ENCODE measurements at places on chromosomes 3 and 15.

- no peak for DNase-seq
Observed at GRCh38 chr15:35496585-35496984, 49.4 kb downstream of the DPH6 start.

GRCh38 chr3:178189854-178190253, 346.4 kb upstream of the KCNMB2 start:
- no peak for DNase-seq

DNA sequence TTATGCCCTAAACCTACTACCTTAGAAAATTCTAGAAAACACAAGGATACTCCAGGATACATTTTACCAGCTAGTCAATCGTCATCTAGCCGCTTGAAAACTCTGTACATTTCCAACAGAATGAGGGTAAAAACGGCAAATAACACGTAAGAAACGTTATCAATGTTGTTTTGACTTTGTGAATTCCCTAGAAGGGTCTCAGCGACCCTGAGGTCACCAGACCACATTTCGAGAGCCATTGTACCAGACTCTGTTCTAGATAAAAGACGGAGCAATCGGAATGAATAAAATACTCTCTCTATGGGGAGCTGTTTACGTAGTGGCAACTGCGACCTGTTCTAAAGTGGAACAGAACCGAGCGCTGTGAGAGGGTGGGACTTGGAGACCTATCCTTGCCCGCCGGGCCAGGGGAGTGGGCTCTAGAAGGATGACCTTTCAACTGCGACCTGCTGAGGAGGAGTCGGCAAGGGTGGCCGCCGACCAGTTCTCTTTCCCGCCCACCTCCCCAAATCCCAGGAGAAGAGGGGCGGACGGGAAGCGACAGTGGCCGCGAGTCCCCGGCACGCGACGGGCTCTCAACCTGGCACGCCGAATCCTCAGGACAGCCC, 778 bp upstream of the AP4E1 start:
- peak; percentile 51 for DNase-seq

- no peak for DNase-seq
Observed at GRCh38 chr15:75775296-75776064, 62.8 kb upstream of the CSPG4 start.

GRCh38 chr3:87501076-87501475, 224.7 kb upstream of the POU1F1 start:
- DNase-seq: no peak

- no peak for DNase-seq
Observed at GRCh38 chr3:1093217-1093616, 393 bp downstream of the CNTN6 start.

- no peak for DNase-seq
Observed at GRCh38 chr3:186165331-186165730, 56.4 kb upstream of the ETV5 start.

- no peak for DNase-seq
Observed at GRCh38 chr3:9069971-9070370, 106.7 kb upstream of the RAD18 start.

DNA sequence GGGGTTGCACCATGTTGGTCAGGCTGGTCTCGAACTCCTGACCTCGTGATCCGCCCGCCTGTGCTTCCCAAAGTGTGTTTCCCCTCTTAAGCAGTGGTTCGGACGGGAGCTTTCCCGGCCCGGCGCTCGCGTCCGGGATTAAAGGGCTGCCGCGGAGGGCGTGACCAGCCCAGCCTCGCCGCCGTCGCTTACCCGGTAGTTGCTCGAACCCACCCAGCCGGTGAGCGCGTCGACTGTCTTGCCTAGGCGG, 513 bp downstream of the CLASP2 start:
- no peak for DNase-seq

DNA sequence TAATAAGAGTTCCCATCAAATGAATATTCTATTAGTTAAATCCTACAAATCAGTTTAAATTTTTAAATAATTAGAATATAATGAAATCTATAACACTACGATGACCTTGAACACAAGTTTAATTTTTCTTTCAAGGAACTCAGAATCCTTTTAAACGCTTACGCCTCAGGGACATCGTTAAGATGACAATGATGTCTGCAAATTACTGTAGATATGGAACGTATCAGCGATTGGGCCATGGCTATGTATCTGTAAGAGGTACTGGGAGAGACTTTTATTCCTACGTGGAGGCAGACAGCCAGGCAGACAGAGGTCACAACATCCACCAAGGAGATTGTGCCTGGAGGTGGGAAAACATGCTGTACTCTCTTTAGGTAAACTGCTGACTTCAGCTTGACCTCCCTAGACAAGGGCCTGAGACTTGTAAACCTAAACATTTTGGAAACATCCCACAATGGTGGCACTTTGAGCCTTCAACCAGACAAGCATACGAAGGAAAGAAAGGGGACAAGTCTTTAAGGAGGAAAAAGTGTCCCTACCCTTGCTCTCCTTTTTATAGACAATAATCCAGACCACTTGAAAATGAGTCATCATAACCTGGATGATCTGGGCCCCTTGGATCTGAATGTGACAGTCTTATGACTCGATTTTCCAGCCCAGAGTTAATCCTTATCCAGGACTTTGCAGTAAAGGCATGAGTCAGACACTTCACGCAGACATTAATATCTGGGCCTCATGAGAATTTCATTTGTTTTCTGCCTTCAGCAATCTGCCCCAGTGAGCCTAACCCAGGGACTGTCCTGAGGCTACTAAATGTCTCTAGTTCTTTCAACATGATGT, 6.8 kb upstream of the LDHAL6B start:
- DNase-seq: no peak

- no peak for DNase-seq
Observed at GRCh38 chr3:51580418-51580817, 41.9 kb downstream of the RAD54L2 start.

DNA sequence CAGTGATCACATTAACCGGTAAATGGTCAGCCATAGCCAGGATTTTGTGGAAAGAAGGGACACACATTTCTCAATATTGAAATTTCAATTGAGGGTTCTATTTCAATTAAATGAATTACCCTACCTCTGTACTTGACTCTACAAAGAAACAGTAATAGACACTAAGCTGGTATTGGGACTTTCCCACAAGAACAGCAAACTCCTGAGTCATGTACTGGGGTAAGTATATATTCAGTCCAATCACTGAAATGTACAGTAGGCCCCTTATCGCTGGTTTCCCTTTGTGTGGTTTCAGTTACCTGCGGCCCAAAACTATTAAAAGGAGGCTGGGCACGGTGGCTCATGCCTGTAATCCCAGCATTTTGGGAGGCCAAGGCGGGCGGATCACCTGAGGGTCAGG, 17.6 kb downstream of the ASB14 start:
- DNase-seq: no peak

DNA sequence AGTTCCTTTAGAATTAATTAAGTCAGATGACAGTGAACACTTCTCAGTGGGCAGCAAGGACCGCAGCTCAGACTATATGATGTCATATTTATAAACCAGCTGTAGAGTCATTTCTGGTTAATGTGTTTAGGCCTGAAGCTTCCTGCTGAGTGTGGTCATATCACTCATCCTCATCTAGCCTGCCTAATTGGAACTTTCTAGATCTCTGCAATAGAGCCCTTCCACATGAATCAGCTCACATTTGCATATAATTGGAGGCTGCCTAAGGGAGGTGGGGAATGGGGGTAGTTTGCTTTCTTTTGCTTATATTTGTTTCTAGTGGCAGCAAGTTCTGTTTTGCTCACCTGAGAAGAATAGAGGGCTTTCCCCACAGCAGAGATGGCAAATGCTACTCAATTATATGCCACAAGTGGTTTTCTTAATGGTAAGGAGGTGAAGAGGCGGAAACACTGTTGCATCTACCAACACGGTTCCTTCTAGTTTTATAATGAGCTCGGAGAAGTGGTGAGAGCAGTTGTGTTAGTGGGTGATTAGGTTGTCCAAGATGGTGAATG, 148.1 kb downstream of the KLHL25 start:
- DNase-seq: no peak

GRCh38 chr15:75723171-75723846, 10.7 kb upstream of the CSPG4 start:
- DNase-seq: no peak

DNA sequence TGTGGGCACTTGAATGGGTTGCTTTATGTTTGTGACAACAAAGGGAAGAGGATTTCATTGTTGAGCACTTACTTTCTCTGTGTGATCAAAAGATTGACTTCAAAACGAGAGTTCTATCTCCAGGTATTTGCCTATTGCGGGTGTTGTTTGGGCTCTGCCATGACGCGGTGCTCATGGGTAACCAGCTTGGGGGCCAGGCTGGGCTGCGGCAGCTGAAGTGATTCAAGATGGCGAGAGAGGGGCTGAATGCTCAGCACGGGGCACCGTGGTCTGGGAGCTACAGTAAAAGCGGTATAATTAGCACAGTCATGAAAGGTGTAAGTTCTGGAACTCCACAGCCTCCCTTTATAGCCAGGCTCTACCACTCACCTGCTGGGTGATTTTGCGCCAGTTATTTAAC, 31.0 kb upstream of the ADCY5 start:
- DNase-seq: no peak

- DNase-seq: no peak
Observed at GRCh38 chr15:57218826-57219576, 157.3 kb upstream of the CGNL1 start.

GRCh38 chr15:65081758-65082157, 5.2 kb downstream of the KBTBD13 start:
- DNase-seq: no peak

DNA sequence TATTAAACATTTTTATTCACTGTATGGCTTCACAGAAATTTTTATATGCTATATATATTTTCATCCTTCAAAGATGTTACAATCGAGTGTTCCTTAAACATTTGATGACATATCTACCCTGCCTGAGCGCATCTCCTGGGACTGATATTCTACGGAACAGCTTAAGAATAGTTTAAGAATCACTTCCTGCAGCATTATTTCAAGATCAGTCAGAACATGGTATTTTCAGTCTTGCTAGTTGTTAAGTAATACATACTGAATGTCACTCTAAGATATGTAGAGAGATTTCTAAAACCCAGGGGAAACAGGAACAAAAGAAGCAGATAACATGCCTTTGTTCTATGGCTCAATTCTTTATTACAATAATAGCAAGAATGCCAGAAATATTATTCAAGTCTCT, 8.7 kb downstream of the COL8A1 start:
- DNase-seq: no peak

GRCh38 chr3:132783152-132783551, 60.9 kb upstream of the NPHP3 start:
- no peak for DNase-seq

DNA sequence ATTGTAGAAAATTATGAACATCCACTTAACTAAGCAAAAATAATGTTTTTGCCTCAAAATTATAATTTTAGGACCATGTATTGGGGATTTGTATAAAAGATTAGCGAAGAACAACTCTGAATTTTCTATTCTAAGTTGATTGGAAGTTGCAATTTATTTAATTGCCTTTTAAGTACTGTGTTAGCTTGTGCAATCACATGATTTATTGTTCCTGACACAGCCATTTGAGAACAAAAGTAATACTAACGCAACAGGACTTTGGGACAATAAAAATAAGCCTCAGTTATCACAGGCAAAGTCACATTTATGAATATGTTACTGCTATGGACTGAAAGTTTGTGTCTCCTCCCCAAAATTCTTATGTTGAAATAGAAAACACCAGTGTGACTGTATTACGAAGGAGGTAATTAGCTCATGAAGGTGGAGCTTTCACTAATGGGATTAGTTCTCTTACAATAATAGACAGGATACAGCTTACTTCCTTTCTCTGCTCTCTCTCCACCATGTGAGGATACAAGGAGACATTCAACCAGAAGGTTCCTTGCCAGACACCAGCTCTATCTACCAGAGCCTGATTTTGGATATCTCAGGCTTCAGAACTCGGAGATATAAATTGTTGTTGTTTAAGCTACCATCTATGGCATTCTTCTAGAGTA, 745.9 kb downstream of the ZBBX start:
- DNase-seq: no peak

- DNase-seq: no peak
Observed at GRCh38 chr3:190399677-190400076, 11.7 kb downstream of the CLDN16 start.

DNA sequence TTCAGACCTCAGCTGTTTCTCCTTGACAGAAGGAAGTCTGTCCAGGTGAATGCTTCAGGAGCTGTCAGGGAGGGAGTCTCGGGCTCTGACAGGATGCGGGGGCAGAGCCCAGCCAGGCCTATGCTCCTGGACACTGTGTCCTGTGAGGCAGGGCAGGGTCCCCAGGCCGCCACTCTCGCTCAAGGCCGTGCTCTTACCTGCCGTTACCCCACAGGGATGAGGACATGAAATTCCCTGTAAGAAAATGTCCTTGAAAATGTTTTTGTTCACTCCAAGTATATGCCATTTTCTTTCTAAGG, 63.9 kb downstream of the BOC start:
- DNase-seq: no peak

DNA sequence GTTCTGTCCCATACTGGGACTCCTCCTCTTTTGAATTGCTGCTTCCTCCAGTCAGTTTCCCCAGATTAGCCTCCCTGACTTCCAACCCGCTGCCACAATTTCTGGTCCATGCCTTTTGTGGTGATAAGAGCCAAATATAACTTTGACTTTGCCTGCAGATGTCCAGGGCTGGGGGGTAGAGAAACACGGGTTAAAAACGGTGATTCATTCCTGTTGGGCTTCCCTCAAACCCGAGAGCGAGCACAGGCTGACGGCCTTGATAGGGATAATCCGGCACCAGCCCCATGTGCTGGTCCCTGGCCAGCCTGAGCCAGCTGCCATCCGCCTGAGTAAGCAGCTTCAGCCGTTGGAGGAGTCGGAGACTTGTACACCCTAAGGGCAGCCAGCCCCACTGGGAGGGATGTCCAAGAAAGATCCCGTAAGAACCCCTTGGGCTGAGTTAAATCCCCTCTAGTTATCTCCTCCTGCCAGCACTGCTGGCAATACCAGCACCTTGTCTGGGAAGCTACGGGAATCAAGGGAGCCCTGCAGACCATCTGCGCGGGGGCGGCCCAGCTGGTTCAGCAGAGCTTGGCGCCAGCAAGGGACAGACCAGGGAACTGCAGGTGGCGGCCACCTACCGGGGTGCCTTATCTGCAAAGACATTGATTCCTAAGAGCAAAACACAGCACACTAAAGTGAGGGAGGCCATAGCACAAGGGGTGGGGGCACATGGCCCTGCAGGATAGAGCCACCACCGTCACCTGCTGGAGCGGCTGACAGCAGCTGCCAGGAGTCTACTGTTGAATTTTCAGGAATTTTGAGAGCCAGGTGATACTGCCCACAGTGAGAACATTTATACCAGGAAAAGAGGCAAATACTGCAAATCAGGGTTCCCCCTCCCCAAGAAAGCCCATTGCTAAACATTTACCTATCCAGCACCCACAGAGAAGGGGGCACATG, 18.1 kb downstream of the CSPG4 start:
- DNase-seq: no peak
